ENCODE measurements at places on chromosomes 13 and 19.

DNA sequence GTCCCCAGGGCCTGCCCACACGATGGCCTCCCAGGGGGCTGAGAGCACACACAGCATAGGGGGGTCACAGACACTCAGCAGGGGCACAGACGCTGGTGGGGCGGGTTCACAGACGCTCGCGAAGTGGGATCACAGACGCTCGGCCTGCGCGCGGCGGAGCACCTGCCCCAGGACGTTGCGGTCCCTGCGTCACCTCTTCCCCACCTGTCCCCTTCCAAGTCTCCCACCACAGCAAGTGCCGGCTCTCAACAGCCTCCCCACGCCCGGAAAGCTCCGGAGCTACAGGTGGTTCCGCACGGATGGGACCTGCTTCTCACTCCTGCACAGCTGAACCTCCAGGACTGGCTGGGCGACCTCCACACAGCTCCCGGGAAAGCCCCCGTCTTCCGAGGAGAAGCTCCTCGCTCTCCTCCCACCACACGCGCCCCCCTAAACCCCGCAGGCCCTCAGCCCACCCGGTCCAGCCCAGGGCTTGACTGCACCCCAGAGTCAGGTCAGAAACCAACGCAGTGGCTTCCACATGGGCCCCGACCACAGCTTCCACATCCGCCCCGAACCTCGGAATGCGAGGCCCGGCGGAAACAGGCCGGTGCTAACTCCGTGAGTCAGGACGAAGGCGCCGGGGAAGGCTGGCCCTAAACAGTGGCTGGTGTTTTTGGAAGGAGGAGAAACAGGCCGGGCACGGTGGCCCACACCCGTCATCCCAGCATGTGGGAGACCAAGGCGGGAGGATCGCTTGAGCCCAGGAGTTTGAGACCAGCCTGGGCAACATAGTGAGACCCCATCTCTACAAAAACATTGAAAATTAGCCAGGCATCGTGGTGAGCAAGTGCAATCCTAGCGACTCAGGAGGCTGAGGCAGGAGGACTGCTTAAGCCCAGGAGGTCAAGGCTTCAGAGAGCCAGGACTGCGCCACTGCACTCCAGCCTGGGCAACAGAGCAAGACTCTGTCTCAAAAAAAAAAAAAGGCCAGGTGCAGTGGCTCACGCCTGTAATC lies 16.5 kb downstream of the BTBD2 start:
- no peak for DNase-seq

- no peak for DNase-seq
These were observed 32.7 kb downstream of the STK24 start for GRCh38 chr13:98544104-98544710.

- DNase-seq: no peak
These were observed 14.9 kb upstream of the FREM2 start for GRCh38 chr13:38671980-38672379.

DNA sequence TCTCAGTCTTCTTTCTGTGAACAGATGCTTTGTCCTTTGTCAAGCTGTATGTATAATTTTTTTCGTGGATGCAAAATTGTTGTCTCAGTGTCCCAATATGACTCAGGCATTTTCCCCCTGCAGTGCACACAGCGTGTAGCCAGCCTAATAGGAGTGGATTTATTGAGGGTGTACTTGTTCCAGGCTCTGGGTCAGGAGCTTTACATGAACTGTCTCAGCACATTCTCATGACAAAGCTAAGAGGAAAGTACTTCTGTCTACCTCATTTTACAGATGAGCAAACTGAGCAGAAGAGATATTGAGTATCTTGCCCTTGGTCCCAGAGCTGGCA lies 50.8 kb downstream of the STK24 start:
- no peak for DNase-seq

DNA sequence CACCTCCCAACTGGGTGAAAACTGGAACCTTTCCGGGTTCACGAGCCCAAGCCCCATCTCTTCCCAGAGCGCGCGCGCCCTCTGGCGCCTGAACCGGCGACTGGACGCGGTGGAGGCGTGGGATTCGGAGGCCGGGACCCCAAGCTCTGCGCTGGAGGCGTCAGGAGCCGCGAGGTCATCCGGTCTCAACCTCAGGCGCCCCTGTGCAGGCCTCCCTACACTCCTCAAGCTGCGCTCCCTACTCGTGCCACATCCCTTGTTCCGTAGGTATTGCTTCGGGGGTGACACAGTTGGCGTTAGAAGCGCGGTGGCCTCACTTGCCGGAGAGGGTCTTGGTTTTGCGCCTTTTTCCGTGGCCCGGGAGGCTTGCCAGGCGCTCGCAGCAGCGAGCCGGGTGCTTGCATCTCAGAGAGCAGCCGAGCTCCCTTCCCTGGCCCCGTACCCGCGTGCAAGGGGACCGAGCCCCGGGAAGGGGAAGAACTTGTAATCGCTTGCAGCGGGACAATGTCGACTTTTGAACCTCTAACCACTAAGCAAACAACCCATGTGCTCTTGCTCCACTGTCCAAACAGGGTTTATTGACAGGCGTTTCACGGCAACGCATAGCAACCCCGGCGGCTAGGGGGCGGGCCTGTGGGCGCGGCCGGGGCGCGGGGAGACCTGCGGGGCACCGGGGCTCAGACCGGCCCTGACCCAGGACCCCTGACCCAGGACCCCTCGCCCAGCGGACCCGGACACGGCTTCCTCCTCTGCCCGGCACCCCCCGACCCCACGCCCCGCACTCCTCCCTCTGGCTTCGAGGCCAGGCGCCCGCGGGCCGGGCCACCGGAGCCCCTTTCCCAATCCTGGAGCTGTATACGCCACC lies 8.5 kb downstream of the CDX2 start:
- no peak for DNase-seq

DNA sequence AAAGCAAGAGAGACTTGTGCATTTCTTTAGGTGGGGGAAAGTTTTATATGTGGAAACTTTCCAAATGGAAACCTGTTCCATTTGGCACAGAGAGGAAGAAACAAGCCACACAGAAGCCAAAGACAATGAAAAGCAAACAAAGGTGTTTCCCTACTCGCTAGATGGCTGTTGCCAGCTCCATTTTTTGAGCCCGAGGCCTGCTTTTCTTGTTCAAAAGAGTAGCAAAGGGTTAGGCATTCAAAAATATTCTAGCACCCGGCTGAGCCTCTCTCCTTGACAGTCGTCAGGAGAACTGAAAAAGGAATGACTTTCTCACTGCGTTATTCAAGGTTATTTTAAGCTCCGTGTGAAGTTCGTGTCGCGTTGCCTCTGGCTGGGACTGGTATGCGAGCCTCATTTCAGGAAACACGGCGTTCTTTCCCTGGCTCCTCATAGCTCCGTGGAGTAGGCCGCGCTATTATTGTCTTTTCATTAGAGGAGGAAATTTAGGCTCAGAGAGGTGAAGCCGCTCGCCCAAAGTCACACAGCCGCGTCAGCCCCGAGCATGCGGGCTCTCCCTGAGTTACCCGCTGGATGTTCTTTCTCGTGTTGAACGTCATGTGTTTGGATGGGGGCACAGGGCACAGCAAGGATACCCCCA lies 7.6 kb downstream of the TRPM4 start:
- no peak for DNase-seq

GRCh38 chr13:20974981-20975585 lies 72.5 kb upstream of the XPO4 start:
- DNase-seq: no peak

- DNase-seq: no peak
These were observed 1690.7 kb downstream of the SLITRK5 start for GRCh38 chr13:89361909-89362308.

GRCh38 chr19:3163230-3163886 lies 15.2 kb upstream of the S1PR4 start:
- peak; percentile 60 for DNase-seq

GRCh38 chr13:40980461-40980860 lies 38.7 kb downstream of the ELF1 start:
- DNase-seq: no peak

DNA sequence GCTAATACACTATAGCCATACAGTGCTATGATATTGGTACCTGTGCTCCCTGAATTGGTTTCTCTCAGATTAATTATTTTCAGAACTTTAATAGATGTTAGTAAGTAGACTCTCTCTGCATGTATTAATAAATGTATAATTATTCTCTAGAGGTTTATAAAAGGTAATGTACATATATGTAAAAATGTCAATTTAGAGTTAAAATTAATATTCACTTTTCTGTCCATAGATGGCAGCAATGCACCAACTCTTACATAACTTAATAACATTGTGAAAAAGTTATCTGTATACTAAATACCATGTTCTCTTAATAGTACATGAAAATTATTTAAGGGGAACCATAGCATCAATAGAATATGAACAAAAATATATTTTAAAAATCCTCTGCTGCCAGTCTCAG lies 515.0 kb upstream of the KLHL1 start:
- no peak for DNase-seq
